ENCODE measurements at places on chromosomes 2 and 18.

GRCh38 chr18:75130591-75131328 lies 78.2 kb downstream of the PTGR3 start:
- no peak for DNase-seq

- no peak for DNase-seq
Measured at GRCh38 chr18:21853016-21853415, 112.4 kb downstream of the MIB1 start.

DNA sequence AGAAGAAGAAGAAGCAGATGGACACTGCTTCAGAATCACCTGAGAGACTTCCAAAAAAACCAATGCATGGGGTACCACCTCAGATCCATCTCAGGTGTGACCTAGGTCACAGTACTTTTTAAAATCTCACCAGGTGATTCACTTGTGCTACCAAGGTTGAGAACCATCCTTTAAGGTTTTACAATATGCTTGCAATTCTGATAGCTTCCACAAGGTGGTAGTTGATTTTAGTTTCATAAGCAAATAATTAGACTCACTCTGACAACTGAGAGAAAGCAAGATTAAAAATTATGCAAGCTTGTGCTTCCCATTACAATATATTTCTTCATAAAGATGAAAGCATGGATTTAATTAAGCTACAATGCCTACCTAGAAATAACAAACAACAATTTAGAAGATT lies 355.1 kb downstream of the EN1 start:
- DNase-seq, result no peak

DNA sequence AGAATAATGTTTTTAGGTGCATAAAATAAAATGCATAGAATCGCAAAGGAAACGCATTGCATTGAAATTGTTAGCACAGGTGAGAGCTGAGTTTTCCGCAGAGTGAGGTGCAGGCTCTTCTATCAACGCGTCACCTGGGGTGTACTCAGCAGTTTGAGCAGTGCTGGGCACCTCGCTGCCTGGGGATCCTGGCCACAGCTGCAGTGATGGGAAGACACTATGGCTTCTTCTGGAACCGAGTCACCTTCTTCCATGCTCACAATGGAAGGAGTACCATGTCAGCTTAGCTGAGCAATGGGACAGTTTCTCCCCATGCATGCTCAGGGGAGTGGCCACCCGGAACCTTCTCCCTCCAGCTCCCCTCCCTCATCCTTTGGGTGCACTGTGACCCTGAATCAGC lies 95.4 kb upstream of the OTOS start:
- DNase-seq, result no peak

GRCh38 chr2:65277791-65278483 lies 50.3 kb downstream of the ACTR2 start:
- DNase-seq, result no peak

DNA sequence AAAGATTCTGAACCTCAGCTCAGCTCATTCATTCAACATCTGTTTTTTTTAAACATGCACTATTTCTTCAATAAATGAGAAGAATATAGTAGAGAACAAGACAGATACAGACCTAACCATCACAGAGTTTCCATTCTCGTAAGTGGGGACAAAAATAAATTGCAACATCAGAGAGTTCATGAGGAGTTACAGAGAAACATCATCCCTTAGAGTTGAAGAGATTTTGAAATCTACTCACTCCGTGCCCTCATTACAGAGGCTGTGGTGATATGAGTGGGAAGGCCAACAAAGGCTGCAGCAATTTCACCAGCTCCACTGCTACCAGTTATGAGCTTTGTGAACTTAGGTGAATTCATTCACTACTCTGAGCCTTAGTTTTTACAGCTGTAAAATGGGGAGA lies 399.3 kb downstream of the BCL11A start:
- DNase-seq, result no peak

DNA sequence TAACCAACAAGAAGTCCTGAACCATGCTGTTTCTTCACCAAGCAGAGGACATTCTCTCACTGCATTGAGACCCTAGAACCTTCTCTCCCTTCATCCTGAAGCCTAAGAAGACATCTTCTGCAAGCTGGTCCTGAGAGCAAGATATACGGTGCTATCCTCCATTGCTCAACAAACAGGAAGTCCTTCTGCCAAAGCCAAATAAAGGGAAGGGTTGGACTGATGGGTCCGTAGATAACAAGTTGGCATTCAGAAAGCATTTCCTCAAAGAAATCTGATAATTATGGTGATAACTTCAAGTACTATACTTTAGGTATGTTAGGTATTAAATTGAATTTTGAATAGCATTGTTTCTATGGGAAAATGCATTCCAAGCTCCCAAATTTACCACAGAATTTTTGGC lies 23.3 kb downstream of the GRB14 start:
- DNase-seq, result no peak

- DNase-seq, result no peak
Measured at GRCh38 chr2:46377666-46378560, 80.7 kb downstream of the EPAS1 start.

DNA sequence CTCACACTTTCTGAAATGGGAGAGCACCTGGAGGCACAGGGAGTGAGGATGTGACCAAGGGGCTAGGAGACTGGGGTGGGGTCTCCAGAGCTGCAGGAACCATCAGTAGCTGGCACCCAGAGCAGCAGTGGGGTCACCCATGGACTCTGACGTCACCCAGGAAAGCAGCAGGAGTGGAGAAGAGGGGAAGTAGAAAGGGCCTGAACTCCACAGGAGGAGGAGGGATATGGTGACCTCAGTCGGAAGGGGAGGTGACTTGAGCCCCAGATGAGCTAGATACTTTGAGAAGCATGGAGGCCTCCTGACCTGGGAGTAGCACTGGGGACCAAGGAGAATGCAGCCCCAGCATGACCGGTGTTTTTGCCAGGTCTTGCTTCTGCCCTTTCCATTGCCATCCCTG lies 8.8 kb downstream of the NMUR1 start:
- DNase-seq, result no peak

DNA sequence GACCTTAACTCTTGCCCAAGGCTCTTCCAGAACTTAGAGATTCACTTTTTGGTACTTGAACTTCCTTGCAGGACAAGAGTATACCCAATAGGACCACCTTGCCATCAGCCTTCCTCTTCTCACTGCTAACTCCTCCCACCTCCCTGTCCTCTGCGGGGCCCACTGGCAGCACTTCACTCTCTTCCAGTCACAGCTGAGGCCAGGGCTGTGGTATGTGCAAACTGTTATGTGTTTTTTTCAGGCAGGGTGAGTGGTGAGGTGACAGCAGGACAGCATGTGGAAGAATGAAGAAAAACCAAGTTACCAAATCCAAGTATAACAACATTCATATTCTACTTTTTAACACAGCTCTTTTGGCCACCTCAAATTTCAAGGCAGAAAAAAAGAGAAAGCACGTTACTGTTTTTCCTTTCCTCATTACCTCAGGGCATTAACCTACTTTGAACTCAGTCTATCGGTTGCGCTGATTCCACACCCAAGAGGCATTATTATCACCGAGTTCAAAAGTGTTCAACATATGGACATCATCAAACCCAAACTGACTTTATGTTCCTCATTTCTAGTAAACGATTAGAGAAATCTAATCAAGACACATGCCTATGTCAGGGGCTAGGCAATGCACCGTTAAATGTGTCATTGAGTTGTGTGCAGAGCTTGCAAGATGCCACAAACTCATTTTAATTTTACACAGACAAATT lies 605.2 kb upstream of the SYT4 start:
- DNase-seq, result no peak

GRCh38 chr2:111662771-111663470 lies 221.1 kb downstream of the ANAPC1 start:
- no peak for DNase-seq

DNA sequence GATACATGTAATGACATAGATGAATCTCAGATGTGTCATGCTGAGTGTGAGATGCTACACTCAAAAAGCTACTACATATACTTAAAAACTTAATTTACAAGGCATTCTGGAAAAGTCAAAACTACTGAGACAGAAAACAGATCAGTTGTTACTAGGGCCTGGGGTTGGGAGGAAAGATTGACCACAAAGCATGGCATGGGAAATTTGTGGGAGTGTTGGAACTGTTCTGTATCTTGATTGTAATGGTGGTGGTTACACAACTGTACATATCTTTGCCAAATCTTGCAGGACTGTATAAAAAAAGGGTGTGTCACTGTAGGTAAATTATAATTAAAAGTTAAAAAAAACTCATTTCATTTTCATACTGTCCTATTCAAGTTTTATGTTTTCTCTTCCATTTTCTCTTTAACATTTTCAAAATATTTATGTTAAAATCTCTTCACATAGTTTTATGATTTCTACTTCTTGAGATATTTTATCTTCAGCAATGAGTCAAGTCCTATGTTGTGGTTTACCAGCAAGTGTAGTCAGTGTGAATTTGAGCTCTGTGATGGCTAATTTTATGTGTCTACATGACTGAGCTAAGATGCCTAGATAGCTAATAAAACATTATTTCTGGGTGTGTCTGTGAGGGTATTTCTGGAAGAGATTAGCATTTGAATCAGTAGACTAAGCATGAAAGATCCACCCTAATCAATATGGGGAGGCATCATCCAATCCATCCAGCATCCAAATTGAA lies 58.6 kb upstream of the VRK2 start:
- no peak for DNase-seq

DNA sequence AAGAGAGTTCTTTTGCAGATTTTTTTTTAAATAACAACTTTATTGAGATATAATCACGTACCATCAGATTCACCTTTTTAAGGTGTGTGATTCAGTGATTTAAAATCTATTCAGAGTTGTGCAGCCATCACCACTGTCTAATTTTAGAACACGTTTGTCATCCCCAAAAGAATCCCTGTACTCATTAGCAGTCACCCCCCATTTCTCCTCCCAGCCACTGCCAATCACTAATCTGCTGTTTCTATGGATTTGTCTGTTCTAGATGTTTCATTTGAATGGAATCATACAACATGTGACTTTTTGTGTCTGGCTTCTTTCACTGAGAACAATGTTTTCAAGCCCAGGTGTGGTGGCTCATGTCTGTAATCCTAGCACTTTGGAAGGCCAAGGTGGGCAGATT lies 55.4 kb upstream of the RAPH1 start:
- no peak for DNase-seq

GRCh38 chr2:198374375-198375082 lies 570.1 kb downstream of the PLCL1 start:
- no peak for DNase-seq

DNA sequence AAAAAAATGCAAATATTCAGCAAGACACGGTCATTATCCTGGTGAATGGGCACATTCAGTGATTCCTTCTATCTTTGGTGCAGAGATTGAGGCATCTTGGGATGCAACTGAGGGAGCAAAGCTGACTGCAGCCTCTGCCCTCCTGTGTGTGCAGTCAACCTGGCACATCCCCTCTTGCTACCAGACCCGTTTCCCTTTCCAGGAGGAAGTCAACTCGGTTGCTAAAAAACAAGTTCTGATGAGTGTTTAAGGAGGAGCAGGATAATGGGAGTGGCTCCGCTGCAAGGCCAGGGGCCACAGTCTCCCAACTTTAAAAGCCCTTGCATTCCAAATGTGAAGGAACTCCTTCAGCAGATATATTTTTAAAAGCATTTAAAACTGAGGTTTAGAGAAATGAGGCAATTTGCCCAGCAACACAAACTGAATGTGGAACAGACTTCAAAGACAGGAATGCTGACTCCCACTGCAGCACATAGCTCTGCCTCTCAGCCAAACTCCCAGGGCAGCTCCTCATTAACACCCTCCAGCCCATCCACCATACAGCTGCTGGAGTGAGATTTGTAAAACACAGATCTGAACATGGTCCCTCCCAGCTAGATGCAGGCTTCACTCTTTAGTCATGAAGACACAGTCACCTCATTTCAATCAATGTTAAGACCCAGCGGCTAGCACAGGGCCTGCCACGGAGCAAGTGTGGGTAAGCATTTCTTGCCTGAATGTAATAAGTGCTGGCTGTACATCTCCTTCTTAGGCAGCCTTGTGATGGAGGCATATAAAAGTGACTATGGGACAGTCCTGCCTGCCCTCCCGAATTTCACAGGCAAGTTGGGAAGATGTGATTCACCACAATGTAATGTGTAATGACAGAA lies 54.3 kb downstream of the VSNL1 start:
- DNase-seq, result no peak

DNA sequence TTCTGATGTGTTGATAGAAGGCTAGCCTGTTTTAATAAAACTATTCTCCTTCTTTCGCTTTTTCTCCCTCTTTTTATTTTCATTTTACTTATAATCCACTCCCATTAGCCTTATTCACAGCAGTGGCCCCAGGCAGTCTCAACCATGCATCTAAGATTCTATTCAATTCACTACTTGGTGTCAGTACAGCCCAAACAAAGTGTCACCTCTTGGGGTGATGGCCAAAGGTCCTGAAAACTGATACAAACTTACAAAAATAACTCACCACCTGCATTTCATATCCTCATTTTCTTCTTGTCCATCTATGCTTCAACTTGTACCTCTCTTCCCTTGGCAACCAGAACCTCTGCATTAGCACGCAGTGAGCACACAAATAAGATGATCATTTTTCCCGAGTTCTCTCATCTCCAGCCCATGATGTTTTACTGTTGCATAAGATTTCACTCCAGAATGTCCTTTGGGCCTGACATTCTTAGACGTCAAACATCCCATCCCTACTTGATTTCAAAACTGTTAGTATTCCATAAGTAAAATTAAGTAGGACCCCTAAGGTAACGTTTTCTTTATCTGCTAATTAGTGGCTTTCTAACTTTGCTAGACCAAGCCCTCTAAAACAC lies 559.3 kb upstream of the TNP1 start:
- no peak for DNase-seq

- DNase-seq, result no peak
Measured at GRCh38 chr2:224870341-224870740, 154.2 kb upstream of the CCDC195 start.

DNA sequence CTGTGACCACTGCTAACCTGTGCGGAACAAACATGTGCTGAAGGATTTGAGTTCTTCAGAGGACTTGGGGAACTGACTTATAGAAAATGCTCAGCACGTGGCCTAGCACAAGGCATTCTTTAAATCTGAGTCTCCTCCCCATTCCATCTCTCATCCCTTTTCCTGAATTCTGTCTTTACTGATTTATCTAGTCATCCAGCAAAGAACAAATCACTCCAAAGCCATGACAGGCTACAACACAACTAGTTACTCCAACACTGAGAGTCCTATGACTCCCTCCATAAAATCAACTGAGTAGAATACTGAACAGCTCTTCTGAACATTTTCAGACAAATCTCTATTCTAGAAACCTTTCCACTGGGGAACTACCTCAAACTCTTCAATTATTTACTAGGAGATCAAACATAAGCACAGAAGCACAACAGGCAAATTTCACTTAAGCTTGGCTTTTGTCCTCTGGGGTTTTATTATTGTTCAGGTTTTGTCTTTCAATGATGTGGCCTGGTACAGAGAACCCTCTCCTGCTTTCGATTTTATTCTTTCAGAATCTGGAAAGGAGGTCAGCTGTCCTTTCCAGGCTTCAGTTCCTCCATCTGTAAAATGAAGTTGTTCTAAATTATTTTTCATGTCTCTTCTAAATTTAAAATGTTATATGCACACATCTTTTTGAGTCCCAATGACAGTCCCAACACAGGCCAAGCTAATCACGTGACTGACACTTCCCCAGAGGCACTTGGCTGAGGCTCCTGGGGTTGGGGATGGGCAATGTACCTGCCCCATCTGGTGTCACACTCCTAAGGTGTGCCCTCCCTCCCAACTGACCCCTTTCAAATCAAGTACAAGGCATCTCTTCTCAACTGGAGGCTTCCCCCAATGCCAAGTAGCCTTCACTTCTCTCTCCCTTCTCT lies 31.8 kb downstream of the RNU4ATAC start:
- no peak for DNase-seq

Data from stimulated activated CD8-positive, alpha-beta memory T cell treated with anti-CD3 and anti-CD28 coated beads, Interleukin-4, amount 100 ng/mL, for 4 hours (primary cell).